AG08395 (cell line): ENCODE measurements at places on chromosomes 11 and 22.

- no peak for DNase-seq
Observed at GRCh38 chr11:9625162-9625561, 38.7 kb upstream of the SWAP70 start.

DNA sequence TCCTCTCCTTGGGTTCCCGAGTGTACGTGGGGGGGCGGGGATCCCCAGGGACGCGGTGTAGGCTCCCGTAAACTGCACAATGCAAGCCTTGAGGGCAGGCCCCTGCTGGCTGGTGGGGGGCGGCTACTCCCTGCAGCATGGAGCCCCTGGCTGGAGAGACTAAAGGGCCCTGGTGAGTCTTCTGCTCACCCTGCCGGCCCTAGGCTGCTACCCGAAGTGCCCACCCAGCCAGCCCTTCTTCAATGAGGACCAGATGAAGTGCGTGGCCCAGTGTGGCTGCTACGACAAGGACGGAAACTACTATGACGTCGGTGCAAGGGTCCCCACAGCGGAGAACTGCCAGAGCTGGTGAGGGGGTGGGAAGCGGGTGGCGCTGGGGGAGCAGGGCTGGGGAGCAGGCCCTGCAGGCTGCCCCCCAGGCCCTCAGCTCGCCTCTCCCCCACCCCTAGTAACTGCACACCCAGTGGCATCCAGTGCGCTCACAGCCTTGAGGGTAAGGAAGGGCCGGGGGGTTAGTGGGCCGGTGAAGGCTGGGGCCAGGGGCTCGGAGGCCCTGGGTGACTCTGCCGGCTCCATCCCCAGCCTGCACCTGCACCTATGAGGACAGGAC, 16.8 kb downstream of the MUC5B start:
- DNase-seq = no peak

DNA sequence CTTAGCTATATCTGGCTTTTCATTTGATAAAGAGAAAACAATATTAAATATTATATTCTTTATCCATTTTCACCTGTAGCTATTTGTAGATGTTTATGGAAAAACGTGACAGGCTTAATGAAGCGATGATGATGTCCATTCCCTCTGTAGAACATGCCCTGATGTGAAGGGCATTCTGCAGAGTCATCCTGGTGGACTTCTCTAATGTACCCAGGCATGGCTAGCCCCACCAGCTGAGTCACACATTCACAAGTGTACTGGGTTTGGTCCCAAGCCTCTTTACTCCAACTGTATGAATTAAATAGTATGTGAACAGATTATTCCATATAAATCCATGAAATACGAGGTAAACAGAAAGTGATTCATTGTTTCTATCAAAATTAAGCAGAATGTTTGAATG, 139.3 kb downstream of the CADM1 start:
- no peak for DNase-seq

DNA sequence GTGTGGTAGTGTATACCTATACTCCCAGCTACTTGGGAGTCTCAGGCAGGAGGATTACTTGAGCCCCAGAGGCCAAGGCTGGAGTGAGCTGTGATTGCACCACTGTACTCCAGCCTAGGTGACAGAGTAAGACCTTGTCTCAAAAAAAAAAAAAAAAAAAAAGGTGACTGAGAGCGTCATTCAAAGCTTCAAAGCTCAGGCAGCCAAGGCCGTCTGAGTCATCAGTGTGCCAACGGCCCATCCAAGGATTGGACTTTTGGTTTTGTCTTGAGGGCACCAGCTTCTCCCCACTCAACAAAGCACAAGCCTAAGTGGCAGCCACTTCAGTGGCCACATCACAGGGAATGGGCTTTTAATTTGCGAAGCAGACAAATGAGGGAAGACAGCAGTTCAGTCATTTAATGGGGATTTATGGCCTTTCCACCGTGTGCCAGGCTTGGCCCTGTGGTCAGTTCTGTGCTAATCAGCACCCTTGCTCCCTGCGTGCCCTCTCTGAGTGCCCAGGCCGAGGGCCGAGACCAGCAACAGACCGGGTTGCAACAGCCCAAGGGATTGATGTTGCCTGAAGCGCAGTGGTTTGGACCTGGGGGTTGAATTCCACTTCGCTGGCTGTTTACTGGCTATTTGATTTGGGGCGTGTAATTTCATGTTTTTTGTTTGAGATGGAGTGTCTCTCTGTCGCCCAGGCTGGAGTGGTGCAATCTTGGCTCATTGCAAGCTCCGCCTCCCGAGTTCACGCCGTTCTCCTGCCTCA, 30.2 kb upstream of the CRYBB3 start:
- DNase-seq = no peak

- DNase-seq = peak; percentile 40
Observed at GRCh38 chr22:28141614-28142013, 222.6 kb upstream of the PITPNB start.

GRCh38 chr11:131766637-131767036, 396.2 kb downstream of the NTM start:
- DNase-seq = no peak

GRCh38 chr11:73387594-73388264, 11.5 kb downstream of the RELT start:
- no peak for DNase-seq

- no peak for DNase-seq
Observed at GRCh38 chr22:47659467-47660223, 897.2 kb downstream of the TBC1D22A start.

DNA sequence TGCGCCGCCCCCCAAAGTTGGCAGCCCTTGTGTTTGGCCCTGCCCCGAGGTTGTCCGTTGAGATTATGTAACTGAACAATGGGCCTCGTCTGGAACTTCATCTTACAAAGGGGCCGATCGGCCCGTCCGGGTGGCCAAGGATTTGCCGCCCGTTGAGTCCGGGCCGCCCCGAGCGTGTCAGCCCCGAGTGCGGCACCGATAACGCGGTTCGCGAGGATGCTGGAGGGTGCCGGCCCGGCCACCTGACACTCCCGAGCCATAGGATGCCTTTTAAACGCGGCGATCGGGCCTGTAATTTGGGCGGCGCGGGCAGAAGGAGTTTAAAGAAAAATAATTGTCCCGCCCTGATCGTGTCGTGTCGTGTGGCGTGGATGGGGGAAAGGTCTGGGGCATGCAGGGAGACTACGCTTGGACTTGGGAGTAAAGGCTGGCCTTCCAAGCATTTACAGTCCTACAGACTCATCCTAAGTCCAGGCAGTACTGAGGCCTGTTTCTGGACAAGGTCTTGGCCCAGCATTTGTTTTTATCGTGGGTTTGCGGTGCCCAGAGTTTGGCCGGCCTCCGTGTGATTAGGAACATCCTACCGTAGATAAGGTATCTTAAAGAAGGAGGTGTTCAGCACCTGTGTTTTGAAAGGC, 1.3 kb downstream of the WEE1 start:
- DNase-seq = no peak

DNA sequence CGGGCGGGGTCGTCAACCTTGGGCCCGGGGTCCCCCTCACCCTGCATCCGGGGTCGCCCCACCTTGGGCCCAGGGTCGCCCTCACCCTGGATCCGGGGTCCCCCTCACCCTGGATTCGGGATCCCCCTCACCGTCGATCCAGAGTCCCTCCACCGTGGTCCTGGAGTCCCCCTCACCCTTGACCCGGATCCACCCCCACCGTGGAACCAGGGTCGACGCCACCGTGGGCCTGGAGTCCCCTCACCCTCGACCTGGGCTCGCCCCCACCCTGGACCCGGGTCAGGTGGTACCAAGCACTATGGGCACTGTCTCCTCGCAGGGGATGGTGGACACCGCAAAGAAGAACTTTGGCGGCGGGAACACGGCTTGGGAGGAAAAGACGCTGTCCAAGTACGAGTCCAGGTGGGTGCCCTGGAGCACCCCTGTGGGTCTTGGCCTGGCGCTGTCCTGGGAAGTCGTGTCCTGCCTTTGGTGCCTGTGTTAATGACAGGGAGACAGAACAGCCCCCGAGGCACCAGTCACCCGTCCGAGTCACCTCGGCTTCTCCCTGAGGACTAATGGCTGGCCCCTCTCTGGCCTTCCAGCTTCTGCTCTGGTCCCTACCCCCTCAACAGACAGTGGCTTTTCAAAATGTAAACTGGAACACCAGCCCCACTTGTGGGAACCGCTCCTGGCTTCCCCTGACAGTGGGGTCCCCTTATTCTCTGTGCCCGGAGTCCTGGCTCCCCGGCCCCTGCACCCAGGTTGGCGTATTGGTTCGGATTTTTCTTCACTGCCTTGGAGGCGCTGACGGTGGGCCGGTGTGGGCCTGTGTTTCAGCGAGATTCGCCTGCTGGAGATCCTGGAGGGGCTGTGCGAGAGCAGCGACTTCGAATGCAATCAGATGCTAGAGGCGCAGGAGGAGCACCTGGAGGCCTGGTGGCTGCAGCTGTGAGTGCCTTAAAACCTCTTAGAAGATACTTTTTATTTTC, 762 bp downstream of the CRELD2 start:
- no peak for DNase-seq

DNA sequence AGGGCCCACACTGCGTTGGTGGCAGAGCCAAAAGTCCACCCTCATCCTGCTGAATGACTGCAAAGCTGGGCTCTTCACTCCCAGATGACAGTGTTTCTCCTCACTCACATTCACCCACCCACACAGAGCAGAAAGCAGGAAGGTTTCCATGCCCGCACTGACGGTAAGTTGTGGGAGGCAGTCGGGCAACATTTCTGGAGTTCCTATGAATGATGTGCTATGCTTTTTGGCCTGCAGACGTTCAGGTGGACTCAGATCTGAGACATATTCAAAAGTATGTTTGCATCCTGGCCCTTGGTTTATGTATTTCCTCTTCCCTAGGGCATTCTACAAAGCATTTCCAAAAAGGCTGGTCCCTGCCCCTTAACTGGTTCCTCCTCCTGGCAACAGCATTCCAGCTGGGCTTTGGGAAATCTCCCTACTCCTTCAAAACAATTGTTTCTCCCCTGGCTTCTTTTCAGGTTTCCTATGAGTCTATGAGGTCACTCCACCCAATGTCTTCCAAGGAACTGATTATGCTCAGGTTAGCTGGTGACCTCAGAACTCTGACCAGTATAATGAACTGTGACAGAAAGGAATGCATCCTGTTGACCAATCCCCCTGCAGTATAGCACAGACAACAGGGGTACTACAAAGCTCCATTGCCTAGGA, 36.4 kb downstream of the PACSIN2 start:
- peak; percentile 59 for DNase-seq

GRCh38 chr22:27723158-27723557, 78.4 kb downstream of the MN1 start:
- no peak for DNase-seq
